ENCODE measurements at places on chromosomes 13 and 19. TPM values are rescaled to one million over a fixed set of nuclear protein-coding genes. Genes with fewer than 3 reads are reported as not detected.

DNA sequence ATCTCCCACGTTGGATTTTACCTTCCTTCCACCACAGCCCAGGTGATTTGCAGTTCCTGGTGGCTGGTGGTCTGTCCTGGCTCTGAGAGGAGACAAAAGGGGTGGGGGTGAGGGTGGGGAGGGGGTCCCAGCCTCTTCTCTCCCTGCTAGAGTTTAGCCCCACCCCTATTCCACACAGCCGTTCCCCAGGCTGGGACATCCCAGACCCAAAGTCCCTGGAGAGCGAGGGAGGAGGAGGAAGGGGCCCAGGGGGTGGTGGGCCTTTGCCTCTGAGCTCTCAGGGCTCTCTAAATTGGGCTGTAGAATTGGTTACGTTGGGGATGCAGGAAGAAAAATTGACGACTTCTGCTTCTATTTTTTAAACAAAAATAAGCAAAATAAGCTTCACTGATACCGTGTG is 81.9 kb downstream of the SLC6A16 start:
- DNase-seq, result no peak

GRCh38 chr19:44671400-44671799 is at the start of gene CEACAM19:
TSS of gene CEACAM19 (plus strand) at chr19:44671482. CDS start at chr19:44671932, 450 bp downstream.
- no peak for DNase-seq

GRCh38 chr19:4547303-4548237 is 7.7 kb upstream of the LRG1 start:
- peak; percentile 75 for DNase-seq

LIN37 gene
- 17.9 TPM for polyA plus RNA-seq

DNA sequence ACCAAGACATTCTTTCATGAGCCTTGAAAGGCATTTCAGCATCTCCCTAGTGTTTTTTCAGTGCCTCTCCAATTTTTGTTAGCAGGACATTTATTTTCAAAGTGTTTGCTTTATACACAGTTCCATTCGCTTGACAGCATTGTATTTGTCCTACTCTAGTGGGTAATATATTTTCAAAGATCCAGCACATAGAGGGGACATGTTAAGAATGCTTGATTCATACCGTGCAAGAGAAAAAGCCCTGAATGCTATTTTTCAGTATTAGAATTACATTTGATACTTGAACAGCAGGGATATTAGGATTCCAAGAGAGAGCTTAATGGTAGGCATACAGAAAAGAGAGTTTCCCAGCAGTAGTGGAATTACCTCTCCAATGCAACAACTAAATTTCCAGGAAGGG is 21.3 kb downstream of the ERICH6B start:
- DNase-seq, result no peak
